Aorta (tissue), 5 donors: ENCODE measurements at places on chromosomes 2 and 18.
A peak's percentile ranks its signal among the peaks of the same experiment; 100 is the strongest.

DNA sequence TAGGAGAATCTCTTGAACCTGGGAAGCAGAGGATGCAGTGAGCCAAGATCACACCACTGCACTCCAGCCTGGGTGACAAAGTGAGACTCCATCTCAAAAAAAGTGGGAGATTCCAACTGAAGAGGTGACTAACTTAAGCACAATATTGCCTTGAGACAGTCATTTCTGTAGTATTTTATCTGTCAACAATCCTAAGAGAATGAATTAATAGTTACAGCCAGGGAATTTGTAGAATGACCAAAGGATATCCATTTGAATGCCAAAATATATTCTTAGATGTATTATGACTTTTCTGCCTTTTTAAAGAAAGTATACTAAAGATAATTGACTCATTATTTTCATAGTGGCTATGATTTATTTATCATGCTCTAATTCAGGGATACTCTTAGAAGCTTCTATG lies 40.7 kb upstream of the CCDC150 start:
- no peaks in the 10 kb centered on the region for H3K27me3 ChIP-seq
- H3K4me1 ChIP-seq, result peaks cover 2% of the 10 kb centered on the region
- no peak overlapping the region for H3K4me3 ChIP-seq
- DNase-seq, result no peak
- H3K27ac ChIP-seq, result no peak overlapping the region
- H3K36me3 ChIP-seq, result no peaks in the 10 kb centered on the region

DNA sequence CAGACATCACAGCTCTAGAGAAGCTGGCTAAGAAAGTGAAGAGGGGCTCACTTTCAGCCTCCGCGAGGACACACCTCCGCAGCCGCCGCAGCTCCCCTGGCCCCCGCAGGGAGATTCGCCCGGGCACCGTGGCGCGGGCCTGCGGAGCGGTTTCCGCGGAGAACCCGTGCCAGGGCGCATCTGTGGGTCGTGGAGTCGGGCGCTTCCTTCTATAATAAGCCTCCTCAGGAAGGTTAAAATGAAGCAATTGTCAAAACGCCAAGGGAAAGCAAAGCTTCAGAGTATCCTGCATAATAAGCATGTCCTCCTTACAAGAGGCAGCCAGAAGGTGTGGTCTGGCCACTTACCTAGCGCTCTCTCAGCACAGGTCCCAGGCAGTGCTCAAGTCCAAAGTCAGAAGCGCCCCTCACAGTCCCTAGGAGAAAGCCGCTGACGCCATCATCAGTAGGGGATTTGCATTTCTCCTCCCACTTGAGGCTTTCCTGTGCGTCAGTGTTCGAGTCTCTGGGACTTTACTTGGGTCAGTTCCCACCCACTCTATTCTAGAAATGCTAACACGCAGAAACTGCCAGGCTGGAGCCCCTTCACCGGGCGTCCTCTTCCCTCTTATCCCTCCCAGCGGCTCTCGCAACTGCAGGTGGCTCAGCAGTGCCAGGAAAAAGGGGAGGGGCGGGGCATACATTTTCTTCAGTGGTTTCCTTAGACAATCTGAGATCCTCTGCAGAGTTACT lies at the start of gene STAT4:
Gene STAT4, minus strand, starts transcription at position 395 of the 731 bp plus-strand sequence. CDS start 2,791 bp downstream, outside the sequence.
- no peaks in the 10 kb centered on the region for H3K4me1 ChIP-seq
- no peak within 1 kb of the TSS for H3K27ac ChIP-seq
- H3K4me3 ChIP-seq, result peak within 1 kb of the TSS; percentile 44
- H3K36me3 ChIP-seq, result no peaks in the 10 kb centered on the region

DNA sequence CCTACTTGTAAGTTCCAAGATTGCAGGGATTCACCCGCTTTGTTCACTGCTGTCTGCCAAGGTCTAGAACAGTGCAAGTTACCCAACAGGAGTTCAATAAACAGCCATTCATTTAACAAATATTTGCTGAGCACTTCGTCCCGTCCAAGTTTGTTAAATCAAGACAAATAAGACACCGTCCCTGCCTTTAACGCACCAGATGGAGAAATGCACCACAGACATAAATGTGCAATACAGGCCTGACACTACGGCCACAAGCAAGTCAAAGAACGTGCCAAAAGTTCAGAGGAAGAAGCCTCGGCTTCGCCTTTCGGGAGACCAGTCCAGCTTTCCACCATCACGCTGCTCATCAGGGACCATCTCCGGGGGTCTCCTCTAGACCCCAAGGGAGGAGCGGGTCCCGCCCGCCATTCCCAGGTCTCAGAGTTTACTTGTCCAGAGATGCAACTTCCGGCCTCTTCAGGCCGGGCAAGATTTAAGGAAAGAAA lies 429 bp downstream of the C2orf76 start:
- H3K4me1 ChIP-seq, result no peaks in the 10 kb centered on the region
- peaks cover 3% of the 10 kb centered on the region for H3K36me3 ChIP-seq
- H3K4me3 ChIP-seq, result peak overlapping the region; percentile 82
- no peak for DNase-seq
- H3K27ac ChIP-seq, result no peak overlapping the region

- no peak overlapping the region for H3K4me3 ChIP-seq
- no peaks in the 10 kb centered on the region for H3K36me3 ChIP-seq
- no peak overlapping the region for H3K27ac ChIP-seq
- no peak for DNase-seq
- H3K4me1 ChIP-seq, result peaks cover under 1% of the 10 kb centered on the region
- H3K27me3 ChIP-seq, result no peaks in the 10 kb centered on the region
Observed at GRCh38 chr2:18745431-18746272, 156.3 kb upstream of the NT5C1B start.

GRCh38 chr2:189821953-189822748 lies 37.9 kb downstream of the PMS1 start:
- DNase-seq, result peak; percentile 74
- no peak overlapping the region for H3K4me3 ChIP-seq
- no peaks in the 10 kb centered on the region for H3K4me1 ChIP-seq

- H3K4me3 ChIP-seq, result no peak overlapping the region
- H3K4me1 ChIP-seq, result no peaks in the 10 kb centered on the region
- no peaks in the 10 kb centered on the region for H3K36me3 ChIP-seq
- H3K27me3 ChIP-seq, result no peaks in the 10 kb centered on the region
- no peak for DNase-seq
- H3K27ac ChIP-seq, result no peak overlapping the region
Observed at GRCh38 chr2:145206496-145207281, 686.8 kb upstream of the ZEB2 start.

DNA sequence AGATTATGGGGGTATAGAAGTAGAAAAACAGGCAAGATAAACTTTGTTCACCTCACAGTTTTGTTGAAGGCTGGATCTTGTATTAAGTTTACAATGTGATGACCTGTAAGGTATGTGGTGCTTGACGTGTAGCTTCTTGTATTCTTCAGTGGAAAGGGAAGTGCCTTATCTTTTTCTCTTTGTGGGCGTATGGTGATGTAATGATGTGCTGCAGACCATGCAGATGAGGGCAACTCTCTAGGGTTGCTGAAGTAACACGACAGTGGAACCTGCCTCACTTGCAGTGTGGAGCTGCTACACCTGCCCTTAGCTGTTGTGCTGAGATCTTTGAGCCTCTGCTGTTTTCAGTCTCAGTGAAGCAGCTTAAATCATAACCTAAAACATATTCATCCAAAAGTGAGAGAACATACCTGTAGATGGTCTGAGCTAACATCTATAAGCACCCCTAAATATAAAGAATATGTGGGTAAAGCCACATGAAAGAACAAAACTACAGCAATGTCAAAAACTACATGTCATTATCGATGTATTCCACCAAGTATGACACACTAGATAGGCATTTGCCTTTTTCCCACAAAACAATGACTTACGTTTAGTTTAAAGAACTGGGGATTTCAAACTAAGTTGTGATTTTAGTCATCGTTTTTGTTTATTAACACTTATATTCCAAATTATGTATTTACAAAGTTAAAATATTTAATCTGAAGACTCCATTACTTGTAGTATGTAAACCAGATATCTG lies 1144.1 kb downstream of the CNTNAP5 start:
- no peak overlapping the region for H3K27ac ChIP-seq
- no peaks in the 10 kb centered on the region for H3K36me3 ChIP-seq

DNA sequence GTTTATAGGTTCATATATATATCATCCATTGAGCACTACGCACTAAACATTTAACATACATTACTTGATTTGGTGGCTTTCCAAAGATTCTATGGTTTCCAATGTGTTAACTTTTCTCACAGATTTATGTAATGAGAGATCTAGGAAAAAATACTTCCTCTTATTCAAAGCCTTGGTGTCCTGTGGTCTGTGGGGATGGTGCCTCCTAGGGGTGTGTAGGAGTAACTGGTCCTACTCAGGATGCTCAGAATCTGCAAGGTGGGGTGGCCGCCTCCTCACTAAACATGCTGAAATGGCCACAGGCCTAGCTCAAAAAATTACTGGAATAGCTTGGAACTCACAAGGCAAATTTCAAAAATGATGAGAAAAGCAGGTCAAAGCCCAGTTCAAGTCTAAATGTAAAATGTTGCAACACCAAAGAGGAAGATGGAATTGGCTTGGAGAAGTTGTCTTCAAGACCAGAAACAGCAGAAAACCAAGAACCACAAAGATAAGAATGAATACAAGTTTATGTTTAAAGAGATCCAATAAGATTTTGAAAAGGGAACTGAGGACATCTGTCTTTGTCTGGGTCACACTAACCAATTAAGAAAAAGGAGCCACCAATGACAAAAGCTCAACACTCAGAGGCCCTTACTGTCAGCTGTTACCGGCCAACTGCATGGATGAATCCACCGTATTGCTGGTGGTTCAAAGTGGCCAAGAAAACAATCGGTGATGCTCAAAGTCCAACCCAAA lies 11.5 kb downstream of the GPR55 start:
- H3K4me1 ChIP-seq, result no peaks in the 10 kb centered on the region
- H3K27me3 ChIP-seq, result no peaks in the 10 kb centered on the region
- no peak overlapping the region for H3K4me3 ChIP-seq
- H3K27ac ChIP-seq, result no peak overlapping the region
- DNase-seq, result peak; percentile 61
- H3K36me3 ChIP-seq, result no peaks in the 10 kb centered on the region
